ENCODE measurements at places on chromosomes 1 and 21.
A peak's percentile ranks its signal among the peaks of the same experiment; 100 is the strongest.

- DNase-seq, result no peak
Measured at GRCh38 chr1:159838715-159839114, 12.0 kb downstream of the SLAMF8 start.

DNA sequence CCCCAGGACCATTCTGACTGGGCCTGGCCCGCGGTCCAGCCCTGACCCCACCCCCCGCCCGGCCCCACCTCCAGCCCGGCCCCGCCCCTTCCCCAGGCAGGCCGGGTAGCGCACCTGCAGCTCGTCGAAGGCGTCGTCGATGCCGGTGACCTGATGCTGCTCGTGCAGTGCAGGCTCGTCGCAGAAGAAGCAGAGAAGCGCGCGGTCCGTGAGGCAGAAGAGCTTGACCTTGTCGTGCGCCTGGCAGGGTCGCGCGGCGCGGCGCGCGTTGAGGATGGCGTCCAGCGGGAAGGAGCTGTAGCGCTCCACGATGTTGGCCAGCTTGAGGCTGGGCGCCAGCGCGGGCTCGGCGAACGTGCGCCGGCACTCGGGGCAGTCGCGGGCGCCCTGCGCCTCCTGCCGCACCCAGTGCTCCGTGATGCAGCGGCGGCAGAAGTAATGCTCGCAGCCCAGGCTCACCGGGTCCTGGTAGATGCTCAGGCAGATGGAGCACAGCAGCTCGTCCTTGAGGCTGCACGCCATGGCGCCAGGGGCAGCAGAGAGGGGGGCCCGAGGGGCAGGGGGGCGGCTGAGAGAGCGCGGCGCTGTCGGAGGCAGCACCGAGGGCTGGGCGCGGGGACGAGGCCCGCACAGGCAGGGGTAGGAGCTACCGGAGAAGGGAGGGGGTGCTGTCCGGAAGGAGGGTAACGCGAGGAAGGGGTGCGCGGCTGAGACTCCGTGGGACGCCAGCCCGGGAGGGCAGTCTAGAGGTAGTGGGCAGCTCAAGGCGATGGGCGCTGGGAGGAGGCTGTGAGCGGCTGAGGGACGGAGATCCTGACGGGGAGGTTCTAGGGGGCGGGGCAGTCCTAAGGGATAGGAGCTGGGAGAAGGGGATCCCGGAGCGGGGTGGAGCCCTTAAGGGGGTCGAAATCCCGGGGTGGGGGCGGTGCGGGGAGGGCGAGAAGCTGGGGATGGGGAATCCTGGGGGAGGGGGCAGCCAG lies 642 bp downstream of the TRIM62 start:
- no peak for DNase-seq

DNA sequence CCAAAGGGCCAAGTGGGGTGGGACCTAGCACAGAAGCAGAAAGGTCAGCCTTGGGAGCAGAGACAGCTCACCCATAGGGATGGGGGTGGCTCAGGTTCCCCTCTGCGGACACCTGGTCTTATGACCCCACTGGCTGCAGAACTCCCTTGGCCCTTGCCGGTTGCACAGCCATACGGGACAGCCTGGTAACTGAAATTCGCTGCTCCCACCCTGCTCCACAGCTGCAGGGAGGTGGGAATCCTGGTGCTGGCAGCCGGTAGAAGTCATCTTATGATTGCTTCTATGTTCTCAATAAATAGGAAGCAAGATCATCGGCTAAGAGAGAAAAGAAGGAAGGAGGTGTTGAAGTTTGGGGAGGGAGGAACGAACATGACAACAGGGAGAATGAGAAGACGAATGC lies 64.1 kb downstream of the HLCS start:
- DNase-seq, result no peak

DNA sequence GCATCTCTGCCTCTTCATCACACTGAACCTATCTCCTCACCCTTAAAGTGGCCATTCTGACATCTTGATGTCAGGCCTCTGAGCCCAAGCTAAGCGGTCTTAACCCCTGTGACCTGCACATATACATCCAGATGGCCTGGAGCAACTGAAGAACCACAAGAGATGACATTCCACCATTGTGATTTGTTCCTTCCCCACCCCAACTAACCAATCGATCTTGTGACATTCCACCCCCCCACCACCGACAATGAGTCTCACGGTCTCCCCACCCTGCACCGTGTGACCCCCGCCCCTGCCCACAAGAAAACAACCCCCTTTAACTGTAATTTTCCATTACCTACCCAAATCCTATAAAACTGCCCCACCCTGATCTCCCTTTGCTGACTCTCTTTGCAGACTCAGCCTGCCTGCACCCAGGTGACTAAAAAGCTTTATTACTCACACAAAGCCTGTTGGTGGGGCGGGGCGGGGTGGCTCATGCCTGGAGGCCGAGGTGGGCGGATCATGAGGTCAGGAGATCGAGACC lies 21.0 kb upstream of the PINK1 start:
- no peak for DNase-seq

GRCh38 chr21:37030864-37031263 lies 24.4 kb downstream of the RIPPLY3 start:
- no peak for DNase-seq

DNA sequence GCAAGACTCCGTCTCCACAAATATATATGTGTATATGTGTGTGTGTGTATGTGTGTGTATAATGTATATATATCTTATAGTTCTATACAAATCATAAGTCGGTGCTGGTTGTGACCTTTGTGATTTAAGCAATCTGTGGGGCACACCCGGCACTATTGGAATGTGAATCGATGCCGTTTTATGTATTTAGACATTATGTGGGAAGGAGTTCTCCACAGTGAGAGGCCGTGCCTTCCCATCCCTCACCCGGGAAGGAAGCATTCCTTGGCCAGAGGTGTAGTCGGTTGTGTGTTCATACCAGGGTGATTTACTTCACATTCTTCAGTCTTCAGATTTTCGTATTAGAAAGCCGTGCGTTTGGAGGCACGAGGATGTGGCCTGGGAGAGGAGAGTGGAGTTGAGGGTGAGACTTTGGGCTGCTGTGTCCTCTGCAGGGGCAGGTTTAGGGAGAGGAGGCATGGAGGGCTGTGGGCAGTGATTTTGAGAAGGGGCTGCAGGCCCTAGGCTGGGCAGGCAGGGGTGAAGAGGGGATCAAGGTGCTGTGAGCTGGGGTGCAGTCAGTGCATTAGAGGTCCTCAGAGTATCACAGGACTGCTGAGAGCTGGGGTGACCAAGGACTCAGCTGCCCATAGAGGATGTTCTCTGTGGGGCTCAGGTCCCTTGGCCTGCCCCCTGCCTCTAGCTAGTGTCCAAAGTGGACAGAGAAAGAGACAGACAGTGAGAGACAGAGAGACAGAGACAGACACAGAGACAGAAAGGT lies 57.7 kb downstream of the TRIM11 start:
- DNase-seq, result no peak

DNA sequence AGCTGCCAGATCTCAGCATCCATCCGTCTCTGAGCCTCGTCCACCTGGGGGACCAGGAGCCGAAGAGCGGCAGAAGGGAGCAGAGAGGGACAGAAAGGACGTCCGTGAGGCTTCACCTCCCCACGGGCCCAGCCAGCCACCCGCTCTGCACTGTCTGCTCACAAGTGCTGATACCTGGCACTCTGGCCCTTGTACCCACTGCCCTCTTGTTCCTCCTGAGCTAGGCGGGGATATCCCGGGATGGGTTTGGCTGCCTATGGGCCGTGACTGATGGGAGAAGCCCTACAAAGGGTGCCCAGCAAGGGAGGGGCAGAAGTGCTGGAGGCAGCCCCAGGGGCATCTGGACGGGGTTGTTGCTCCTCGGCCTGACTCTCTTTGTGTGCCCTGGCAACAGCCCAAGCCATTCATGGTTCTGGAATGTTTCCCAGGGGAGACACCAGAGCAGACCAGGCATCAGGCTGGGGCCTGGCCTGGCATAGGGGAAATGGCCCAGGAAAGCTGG lies 57.6 kb downstream of the LDLRAD2 start:
- no peak for DNase-seq

GRCh38 chr1:3170561-3171453 lies 101.8 kb downstream of the PRDM16 start:
- DNase-seq, result no peak

- no peak for DNase-seq
Measured at GRCh38 chr1:232901255-232901654, 49.2 kb upstream of the NTPCR start.

DNA sequence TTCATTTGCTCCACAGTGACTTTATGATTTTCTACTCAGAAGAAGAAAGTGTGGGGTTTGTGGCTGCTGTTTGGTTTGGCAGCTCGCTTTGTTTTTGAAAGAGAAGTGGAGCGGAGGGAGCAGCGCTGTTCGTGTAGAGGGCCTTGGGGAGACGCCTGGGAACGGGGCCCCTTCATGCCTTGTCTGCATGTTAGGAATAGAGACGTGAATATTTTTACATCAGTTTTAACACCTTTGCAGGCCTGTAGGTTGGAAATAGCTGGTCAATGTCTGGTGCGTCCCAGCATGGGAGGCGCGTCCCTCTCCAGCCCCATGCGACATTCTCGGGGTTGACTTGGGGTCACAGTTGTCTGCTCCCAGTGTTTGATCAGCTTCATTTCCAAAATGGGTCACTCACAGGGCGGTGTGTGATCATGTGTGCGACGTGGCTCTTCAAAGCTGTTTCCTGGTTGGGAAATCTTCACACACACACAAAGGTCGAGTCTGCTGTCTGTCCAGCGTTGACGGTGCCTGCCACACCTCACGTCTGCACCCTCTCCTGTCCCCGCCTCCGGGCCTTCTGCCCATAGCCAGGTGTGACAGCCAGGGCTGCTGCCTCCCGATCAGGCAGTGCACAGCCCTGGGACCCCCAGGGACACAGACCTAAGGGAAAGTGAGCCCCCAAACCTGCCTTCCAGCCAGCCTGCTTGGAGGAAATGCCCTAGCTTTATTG lies 149.2 kb downstream of the PSMG1 start:
- DNase-seq, result no peak

GRCh38 chr21:35548904-35549615 lies 500.0 kb upstream of the RUNX1 start:
- no peak for DNase-seq

- DNase-seq, result peak; percentile 78
Measured at GRCh38 chr1:151130987-151131586, 15.3 kb downstream of the SEMA6C start.

DNA sequence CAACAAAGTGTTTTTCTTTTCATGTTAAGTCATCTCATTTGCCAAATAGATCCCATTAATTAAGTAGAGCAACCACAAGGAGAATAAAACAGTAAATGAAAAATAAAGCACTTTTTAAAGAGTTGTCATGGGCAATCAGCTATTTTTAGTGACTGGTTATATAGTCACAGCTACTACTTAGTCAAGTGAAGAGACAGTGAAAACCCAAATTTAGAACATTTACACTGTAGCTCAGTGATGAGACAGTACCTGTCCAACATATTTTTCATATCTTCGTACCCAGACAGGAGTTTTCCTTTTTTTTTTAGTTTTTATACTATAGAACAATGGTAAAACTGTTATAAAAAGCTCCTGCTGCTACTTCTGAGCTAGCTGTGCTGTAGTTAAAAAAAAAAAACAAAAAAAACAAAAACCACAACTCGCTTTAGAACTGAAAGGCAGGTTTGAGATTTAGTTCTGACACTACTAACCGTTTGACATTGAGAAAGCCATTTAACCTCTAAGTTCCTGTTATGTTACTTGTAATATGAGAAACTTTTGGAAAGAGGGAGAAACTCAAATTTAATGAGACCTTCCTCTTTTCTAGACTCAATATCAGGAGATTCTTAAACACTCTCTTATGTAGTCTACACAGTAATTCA lies 777.5 kb downstream of the ADGRL2 start:
- DNase-seq, result no peak

- DNase-seq, result no peak
Measured at GRCh38 chr1:164054331-164054730, 504.7 kb upstream of the PBX1 start.

DNA sequence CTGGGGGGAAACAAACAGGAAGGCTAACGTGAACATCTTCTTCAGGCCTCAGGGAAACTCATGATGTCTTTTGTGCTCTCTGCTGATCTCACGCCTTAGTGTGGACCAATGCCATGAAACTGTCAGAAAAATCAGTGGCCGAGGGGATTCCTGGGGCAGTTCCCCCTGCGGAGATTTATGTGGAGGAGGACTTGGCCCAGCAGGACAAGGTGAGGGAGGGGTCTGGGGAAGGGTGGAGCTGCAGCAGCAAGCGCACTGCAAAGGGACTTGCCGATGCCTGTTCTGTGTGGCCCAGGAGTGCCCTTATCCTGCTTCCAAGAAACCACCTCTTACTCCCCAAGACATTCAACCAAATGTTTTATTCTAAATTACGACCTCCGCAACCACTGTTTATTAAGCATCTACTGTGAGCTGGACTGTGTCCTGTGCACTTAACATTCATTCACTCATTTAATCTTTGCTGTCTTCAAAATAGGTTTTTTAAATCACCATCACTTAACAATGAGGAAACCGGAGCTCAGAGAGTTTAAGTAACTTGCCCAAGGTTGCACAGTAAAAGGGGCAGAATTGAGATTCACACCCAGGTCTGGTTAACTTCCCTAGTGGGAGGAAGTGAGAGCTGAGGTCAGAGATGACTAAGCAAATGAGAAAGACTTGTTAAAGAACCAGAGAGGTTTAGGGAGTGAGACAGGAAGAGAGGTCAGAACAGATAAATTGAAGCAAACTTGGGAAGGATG lies 49.7 kb downstream of the FHAD1 start:
- no peak for DNase-seq

- no peak for DNase-seq
Measured at GRCh38 chr1:23810818-23811540, 10.4 kb upstream of the GALE start.

DNA sequence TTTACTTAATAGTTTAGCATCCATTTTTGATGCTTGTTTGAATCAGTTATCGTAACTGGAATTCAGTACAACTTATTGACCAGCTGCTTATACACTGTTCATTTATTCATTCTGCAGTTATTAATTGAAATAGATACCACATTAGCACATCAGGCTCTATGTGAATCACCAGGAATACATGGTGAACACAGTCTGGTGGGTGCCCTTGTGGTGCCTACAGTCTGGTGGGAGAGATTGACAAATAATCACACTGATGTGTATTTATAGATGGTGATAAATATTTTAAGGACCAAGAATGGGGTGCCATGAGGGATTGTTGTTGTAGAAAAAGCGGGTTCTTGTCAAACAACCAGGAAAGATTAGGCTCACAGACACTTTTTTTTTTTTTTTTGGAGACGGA lies 87.6 kb downstream of the ZFYVE9 start:
- no peak for DNase-seq

- no peak for DNase-seq
Measured at GRCh38 chr1:11394592-11395245, 84.2 kb upstream of the DISP3 start.

DNA sequence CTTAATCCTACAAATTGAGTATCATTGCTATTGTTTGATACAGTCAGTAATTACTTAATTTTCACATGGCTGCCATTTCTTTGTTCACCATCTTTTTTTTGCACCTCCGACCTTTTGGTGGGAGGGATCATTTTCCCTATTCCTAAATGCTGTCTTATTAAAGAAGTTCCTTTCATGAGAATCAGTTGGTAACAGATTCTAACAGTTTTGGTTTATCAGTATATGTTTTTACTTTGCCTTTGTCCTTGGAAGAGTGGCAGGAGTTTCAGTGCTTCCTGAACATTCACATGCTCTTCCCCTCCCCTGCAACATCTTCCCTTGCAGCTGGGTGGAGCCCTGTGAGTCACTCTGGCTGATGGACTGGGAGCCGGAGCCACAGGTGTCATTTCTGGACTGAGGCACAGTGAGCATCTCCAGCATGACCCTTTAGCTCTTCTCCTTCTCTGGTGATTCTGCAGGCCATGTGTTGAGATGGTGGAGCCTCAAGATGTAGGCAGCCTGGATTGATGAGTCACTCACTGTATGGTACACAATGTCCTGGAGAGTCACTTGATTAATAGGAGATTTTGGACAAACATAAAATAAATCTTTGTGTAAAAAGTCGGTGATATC lies 217.7 kb downstream of the URB2 start:
- no peak for DNase-seq

Measured in stimulated activated CD8-positive, alpha-beta memory T cell treated with anti-CD3 and anti-CD28 coated beads, Interleukin-4, amount 100 ng/mL, for 24 hours (primary cell).